Activated CD4-positive, alpha-beta T cell treated with anti-CD3 and anti-CD28 coated beads, Interleukin-2, amount 10 ng/mL, durations not matched to agents 7 days and 5 days (primary cell): ENCODE measurements at places on chromosomes 3 and 15. TPM values are rescaled to one million over a fixed set of nuclear protein-coding genes. Genes with fewer than 3 reads are reported as not detected.
A peak's percentile ranks its signal among the peaks of the same experiment; 100 is the strongest.

DNA sequence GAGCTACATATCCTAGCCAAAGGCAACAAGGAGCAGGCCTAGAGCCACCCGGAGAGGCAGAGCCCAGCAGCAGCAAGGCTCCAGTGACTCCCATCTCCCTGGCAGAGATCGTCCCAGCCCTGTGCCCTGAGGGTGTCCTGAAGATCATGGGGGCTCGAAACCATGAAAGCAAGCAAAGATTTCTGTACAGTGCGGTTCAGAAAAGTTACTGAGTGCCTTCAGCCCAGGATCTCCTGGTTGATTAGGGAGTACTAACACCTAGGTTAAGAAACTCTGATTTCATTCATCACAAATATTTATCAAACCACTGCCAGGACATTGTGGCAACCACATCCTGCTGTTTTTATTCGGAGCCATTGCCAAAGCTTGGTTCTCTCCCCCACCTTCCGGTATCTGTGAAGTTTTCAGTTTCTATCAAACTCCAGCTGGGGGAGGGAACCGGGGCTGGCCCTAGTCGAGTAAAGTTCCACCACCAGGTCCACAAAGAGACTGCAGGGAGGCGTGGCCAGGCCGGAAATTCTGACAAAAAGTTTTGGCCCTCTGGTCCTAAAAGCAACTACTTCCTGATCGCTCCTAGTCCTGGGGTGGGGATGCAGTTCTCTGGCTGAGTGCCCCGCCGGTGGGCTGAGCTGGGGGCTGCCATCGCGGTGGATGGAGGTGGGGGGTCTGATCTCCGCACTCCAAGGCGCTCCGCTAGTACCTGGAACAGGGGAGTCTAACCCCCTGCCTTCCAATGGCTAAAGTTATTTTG is 1.2 kb downstream of the RAB43 start:
- DNase-seq = peak; percentile 97
- peak overlapping the region; percentile 92 for H3K4me3 ChIP-seq
- peaks cover 50% of the 10 kb centered on the region for H3K36me3 ChIP-seq
- peak overlapping the region; percentile 98 for H3K27ac ChIP-seq
- H3K27me3 ChIP-seq = no peaks in the 10 kb centered on the region

- H3K4me3 ChIP-seq = no peak overlapping the region
- no peak for DNase-seq
- H3K4me1 ChIP-seq = peaks cover 22% of the 10 kb centered on the region
- peaks cover 17% of the 10 kb centered on the region for H3K36me3 ChIP-seq
- peak overlapping the region; percentile 23 for H3K27ac ChIP-seq
- no peaks in the 10 kb centered on the region for H3K27me3 ChIP-seq
Measured at GRCh38 chr15:94324835-94325767, 93.7 kb downstream of the MCTP2 start.

DNA sequence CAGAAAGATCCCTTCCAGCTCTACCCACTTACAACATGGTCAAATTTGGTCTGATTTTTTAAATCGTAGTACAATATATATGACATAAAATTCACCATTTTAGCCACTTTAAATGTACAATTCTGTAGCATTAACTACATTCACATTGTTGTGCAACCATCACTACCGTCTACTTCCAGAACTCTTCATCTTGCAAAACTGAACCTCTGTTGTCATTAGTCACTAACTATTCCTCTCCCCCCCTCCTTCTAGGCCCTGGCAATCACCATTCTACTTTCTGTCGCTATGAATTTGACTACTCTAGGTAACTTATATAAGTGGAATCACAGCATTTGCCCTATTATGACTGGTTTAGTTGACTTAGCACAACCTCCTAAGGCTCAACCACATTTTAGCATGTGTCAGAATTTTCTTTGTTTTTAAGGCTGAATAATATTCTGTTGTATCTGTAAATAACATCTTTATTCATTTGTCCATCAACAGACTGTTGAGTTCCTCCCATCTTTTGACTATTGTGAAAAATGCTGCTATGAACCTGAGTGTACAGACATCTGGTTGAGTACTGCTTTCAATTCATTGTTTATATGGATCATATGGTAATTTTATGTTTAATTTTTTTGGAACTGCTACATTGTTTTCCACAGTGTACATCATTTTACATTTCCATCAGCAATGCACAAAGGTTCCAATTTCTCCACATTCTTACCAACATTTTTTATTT is 35.5 kb upstream of the CCR2 start:
- H3K27ac ChIP-seq = no peak overlapping the region
- H3K4me3 ChIP-seq = no peak overlapping the region
- peaks cover 12% of the 10 kb centered on the region for H3K36me3 ChIP-seq
- H3K27me3 ChIP-seq = peaks cover 60% of the 10 kb centered on the region
- peaks cover 11% of the 10 kb centered on the region for H3K4me1 ChIP-seq
- no peak for DNase-seq

GRCh38 chr3:112814266-112814665 is 32.4 kb downstream of the CD200R1L start:
- no peaks in the 10 kb centered on the region for H3K36me3 ChIP-seq
- no peak overlapping the region for H3K27ac ChIP-seq
- no peak overlapping the region for H3K4me3 ChIP-seq
- no peak for DNase-seq
- H3K27me3 ChIP-seq = no peaks in the 10 kb centered on the region
- peaks cover 19% of the 10 kb centered on the region for H3K4me1 ChIP-seq

DNA sequence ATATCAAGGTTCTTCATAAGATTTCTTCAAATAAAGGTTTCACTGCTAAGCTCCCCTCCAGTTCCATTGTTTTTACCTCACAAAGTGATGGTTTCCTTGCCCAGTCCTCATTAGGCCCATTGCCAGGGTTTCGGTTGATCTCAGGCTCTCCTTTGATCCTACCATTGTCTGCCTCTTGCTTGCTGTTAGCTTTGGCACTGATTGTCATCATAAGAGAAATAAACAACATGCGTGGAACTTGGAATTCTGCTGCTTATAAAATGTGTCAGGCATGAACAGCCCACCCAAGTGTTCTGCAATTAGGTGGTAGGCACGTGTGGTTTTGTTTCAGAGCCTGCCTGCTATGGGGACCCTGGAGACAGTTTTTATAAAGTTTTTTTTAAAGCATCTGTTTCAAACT is 107.6 kb upstream of the BFSP2 start:
- H3K36me3 ChIP-seq = no peaks in the 10 kb centered on the region
- H3K27ac ChIP-seq = no peak overlapping the region
- H3K27me3 ChIP-seq = peaks cover 11% of the 10 kb centered on the region
- no peak overlapping the region for H3K4me3 ChIP-seq
- DNase-seq = no peak

DNA sequence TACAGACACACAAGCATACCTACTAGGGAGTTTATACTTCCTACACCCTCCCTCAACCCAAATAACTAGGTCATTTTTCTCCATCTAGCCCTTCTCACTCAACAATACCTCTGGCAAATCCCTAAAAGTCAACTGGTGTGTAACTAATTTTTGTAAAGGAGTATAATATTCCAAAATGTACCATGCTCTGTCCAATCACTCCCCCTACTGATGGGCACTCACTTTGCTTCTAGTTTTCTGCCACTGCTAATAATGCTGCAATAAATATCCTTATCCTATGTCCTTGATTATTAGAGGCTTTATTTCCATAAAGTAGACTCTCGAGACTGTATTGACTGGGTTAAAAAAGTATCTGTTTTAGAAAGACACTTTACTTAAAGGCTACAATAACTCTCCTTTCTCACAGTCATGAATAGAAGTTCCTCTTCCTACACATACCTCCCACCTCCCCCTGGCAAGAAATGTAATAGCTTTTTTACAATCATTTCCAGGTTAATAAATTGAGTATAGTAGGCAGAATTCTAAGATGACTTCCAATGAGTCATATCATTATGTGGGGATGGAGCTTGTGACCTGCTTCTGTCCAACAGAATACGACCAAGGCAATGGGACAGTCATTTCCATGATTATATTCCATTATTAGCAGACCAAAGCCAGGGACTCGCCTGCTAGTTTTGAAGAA is 30.0 kb downstream of the SHQ1 start:
- H3K36me3 ChIP-seq = peaks cover 19% of the 10 kb centered on the region
- no peak for DNase-seq
- H3K27ac ChIP-seq = no peak overlapping the region
- H3K27me3 ChIP-seq = no peaks in the 10 kb centered on the region

DNA sequence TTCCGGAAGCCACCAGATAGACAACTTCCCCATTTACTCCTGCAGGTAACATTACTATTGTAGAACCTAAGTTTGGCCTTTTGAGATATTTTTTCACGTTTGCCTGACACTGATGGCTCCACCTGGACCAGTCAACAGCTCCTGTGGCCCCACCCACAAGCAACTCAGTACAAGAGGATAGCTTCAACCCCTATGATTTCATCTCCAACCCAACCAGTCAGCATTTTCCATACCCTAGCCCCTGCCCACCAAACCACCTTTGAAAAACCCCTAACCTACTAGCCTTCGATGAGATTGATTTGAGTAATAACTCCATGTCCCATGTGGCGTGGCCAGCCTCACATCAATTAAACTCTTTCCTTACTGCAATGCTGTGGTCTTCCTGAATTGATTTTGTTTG is 950 bp upstream of the EHHADH start:
- H3K4me1 ChIP-seq = peaks cover 5% of the 10 kb centered on the region
- no peak overlapping the region for H3K4me3 ChIP-seq
- H3K36me3 ChIP-seq = peaks cover 3% of the 10 kb centered on the region
- DNase-seq = no peak
- no peak overlapping the region for H3K27ac ChIP-seq
- peaks cover 27% of the 10 kb centered on the region for H3K27me3 ChIP-seq

DNA sequence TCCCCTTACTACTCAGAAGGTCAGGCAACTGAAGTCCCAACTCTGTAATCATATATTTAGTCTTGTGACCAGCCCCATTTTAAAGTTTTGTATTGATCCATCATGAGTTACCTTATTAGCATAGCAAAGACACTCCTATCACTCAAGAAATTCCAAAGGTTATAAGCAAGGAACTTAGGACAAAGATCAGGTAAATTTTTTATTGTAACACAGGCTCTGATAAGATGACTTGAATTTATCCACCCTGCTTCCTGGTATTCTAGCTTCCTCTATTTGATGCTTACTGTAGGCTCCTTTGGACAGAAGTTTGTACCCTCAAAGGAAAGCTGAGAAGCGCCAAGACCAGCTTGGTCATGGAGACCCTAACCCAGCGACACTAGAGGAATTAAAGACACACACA is 8.2 kb upstream of the NDN start:
- no peaks in the 10 kb centered on the region for H3K36me3 ChIP-seq
- no peaks in the 10 kb centered on the region for H3K4me1 ChIP-seq
- H3K4me3 ChIP-seq = no peak overlapping the region

DNA sequence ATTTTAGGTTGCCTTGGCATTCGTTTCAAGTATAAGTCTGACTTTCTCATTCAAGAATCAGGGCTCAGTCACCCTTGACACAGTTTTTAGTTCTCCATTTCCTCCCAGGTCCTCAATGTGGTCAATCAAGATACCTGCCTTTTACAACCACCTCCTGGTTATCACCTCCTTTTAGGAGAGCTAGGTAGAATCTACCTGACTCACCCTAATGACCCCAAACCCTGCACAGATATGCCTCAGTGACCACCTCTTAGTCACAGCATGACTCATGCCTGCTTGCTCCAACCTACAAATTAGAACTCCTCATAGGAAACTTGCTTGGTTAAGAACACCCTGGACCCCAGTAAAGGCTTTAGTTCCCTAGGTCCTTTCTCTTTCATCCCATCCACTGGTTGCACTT is 22.5 kb downstream of the DMXL2 start:
- DNase-seq = no peak
- H3K36me3 ChIP-seq = no peaks in the 10 kb centered on the region
- no peaks in the 10 kb centered on the region for H3K4me1 ChIP-seq

GRCh38 chr3:189999718-190000117 is 121.0 kb downstream of the P3H2 start:
- H3K4me1 ChIP-seq = no peaks in the 10 kb centered on the region
- no peak overlapping the region for H3K27ac ChIP-seq
- peaks cover 8% of the 10 kb centered on the region for H3K27me3 ChIP-seq
- no peaks in the 10 kb centered on the region for H3K36me3 ChIP-seq
- no peak for DNase-seq

DNA sequence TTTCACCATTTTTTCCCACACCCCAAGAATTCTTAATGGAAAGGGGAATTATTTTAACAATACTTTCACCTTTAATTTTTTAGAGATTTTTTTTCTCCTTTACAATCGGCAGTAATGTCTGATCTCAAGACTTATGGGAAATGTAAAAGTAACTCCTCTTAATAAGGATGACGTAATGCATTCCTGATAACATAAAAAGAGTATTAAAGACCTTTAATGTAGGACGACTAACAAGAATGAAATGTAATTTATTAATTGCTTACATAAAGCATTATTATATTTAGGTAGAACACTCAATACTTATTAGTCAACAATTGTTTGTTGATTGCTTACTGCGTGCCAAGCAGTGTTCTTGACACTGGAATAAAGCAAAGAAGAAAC is 416.8 kb upstream of the NAALADL2 start:
- no peaks in the 10 kb centered on the region for H3K36me3 ChIP-seq
- no peak overlapping the region for H3K4me3 ChIP-seq
- no peak for DNase-seq
- peaks cover 22% of the 10 kb centered on the region for H3K27me3 ChIP-seq

DNA sequence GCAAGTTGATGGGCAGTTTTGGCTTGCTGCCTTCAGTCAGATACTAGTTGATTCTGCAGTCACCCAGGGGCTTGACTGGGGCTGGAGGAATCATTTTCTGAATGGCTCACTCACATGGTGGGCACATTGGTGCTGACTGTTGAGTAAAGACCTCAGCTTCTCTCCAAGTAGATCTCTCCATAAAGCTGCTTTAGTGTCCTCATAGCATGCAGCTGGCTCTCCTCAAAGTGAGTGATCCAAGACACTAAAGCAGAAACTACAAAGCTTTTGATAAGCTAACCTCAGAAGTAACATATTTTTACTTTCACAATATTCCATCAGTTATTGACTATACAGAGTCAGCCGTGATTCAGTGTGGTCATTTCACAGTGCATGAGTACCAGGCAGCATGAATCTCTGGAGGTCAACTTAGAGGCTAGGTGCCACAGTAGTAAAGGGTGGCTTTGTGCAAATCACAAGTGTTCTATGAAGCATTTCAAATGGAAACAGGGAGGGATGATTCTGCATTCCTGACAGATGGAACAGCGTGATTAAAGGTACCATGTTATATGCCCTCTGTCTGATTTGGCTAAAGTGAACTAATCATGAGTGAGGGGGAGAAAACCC is 24.3 kb upstream of the ATP8B4 start:
- no peaks in the 10 kb centered on the region for H3K36me3 ChIP-seq
- no peak for DNase-seq
- H3K27me3 ChIP-seq = no peaks in the 10 kb centered on the region
- no peak overlapping the region for H3K4me3 ChIP-seq

Gene PLSCR2
- 0.35 TPM for total RNA-seq

Gene FYCO1
- total RNA-seq = 15.7 TPM

Gene RPUSD3
- 49.9 TPM for total RNA-seq

Gene BLM
- total RNA-seq = 50.2 TPM

Gene CLDN11
- total RNA-seq = not detected

Gene CPA3
- not detected for total RNA-seq

Gene ZNF501
- total RNA-seq = 1.5 TPM
